ENCODE measurements at places on chromosomes 6 and 20. TPM values are rescaled to one million over a fixed set of nuclear protein-coding genes. Genes with fewer than 3 reads are reported as not detected.
A peak's percentile ranks its signal among the peaks of the same experiment; 100 is the strongest.

DNA sequence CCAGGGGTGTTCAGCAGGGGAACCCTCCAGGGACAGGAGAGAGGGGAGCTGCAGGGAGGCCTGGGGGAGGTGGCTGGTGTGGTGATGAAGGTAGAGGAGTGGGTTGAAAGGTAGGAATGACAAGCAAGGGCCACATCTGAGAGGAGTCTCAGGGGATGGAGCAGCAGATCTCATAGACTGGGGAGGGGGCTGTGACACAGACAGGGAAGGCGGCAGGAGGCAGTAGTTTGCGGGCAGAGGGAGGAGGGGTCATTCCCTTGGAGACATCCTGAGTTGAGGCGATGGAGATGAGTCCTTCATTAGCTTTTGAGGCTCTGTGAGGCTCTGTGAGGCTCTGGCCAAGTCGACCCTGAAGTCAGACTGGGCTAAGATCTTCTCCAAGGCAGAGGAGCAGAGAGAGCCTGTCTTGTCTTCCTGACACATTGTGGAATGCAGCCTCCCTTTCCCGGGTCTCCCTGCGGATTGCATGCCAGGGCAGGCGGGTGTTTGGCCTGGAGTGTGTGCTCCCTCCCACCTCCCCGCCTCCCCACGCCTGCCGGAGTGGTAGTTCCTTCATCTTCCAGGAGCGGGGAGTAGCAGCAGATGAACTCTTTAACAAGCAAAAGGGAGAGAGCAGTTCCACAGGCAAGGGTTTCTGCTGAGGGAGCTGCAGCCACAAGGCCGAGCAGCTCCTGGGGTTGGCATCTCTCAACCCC, 34.3 kb upstream of the MLN start:
- peaks cover 30% of the 10 kb centered on the region for H3K27me3 ChIP-seq
- no peak overlapping the region for H3K4me3 ChIP-seq
- H3K36me3 ChIP-seq: no peaks in the 10 kb centered on the region
- peaks cover 19% of the 10 kb centered on the region for H3K4me1 ChIP-seq
- H3K27ac ChIP-seq: no peak overlapping the region
- DNase-seq: no peak

DNA sequence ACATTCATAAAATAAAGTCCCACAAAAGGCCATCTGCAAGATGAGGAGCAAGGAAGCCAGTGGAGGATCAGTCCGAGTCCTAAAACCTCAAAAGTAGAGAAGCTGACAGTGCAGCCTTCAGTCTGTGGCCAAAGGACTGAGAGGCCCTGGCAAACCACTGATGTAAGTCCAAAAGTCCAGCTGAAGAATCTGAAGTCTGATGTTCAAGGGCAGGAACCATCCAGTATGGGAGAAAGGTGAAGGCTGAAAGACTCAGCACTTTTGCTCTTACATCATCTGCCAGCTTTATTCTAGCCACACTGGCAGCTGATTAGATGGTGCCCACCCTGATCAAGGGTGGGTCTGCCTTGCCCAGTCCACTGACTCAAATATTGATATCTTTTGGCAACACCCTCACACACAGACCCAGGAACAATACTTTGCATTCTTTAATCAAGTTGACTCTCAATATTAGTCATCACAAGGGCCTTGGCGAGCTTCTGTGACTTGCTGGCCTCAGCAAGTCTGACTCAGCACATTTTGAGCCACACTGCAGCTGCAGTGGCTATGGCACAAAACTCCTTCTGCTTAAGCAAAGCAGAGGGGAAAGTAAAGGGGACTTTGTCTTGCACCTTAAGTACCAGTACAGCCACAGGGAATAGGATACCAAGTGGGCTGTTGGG, 1370.3 kb upstream of the CITED2 start:
- no peak overlapping the region for H3K4me3 ChIP-seq
- no peak for DNase-seq
- no peaks in the 10 kb centered on the region for H3K27me3 ChIP-seq
- H3K36me3 ChIP-seq: peaks cover 2% of the 10 kb centered on the region
- no peaks in the 10 kb centered on the region for H3K4me1 ChIP-seq

DNA sequence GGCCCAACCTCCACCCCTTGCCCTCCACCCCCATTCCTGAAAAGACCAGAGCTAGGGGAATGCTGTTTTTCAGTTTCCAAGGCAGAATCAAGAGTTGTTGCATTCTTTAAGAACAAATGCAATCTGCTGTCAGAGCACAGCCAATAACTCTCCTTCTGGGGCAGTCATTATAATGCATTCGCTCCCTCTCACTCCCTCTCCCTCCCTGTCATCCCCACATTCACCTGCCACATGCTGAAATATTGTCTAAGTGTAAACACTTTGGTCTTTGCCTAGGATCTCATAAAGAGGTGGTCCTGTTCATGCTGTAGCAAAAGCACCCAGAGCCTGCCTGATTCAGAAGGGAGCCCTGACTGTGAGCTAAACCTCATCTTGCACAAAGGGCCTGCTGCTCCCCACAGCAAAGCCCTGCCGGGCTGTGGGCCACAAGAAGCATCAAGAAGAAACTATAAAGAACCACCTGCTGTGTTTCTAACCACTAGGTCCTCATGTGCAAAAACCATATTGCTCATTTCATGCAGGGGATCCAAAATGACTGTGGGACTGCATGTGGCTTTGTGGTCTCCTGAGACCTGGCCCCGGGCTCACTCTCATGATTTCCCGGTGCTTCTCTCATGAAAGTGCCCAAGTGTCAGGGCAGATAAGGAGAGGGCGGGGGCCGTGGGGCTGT, 85.6 kb downstream of the GPR6 start:
- peaks cover 48% of the 10 kb centered on the region for H3K27me3 ChIP-seq
- peak; percentile 45 for DNase-seq
- peaks cover 14% of the 10 kb centered on the region for H3K4me1 ChIP-seq
- no peak overlapping the region for H3K27ac ChIP-seq
- no peak overlapping the region for H3K4me3 ChIP-seq

HLA-DOA gene
- total RNA-seq: 4.2 TPM

MROH8 gene
- total RNA-seq: 2.6 TPM
